ENCODE measurements at places on chromosomes 1 and 21. TPM values are rescaled to one million over a fixed set of nuclear protein-coding genes. Genes with fewer than 3 reads are reported as not detected.

- H3K27me3 ChIP-seq, result peaks cover 32% of the 10 kb centered on the region
- DNase-seq, result no peak
- no peaks in the 10 kb centered on the region for H3K4me1 ChIP-seq
- H3K36me3 ChIP-seq, result no peaks in the 10 kb centered on the region
These were observed 75.8 kb downstream of the RRAGC start for GRCh38 chr1:38783640-38784229.

- H3K4me3 ChIP-seq, result no peak overlapping the region
- H3K27me3 ChIP-seq, result peaks cover 3% of the 10 kb centered on the region
- no peak for DNase-seq
- no peaks in the 10 kb centered on the region for H3K36me3 ChIP-seq
- H3K27ac ChIP-seq, result no peak overlapping the region
These were observed 18.1 kb downstream of the SIPA1L2 start for GRCh38 chr1:232611834-232612233.

GRCh38 chr1:54122135-54122751, 30.6 kb downstream of the CDCP2 start:
- H3K27me3 ChIP-seq, result peaks cover 11% of the 10 kb centered on the region
- H3K4me3 ChIP-seq, result no peak overlapping the region
- no peaks in the 10 kb centered on the region for H3K4me1 ChIP-seq
- no peaks in the 10 kb centered on the region for H3K36me3 ChIP-seq
- no peak for DNase-seq

DNA sequence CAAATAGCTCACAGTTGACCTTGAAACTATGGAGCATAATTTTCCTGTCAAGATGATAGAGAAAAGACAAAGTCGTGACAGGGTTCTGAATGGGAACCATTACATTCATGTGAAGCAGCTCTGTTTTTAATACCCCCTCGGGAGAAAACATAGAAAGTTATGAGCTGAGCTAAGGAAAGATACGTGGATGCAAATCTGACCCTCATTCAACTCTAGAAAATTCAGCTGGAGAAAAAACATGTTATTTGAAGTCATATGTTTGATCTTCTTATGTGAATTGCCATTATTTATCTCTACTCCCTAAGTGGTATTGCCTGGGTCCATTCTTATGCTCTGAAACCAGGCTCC, 48.0 kb upstream of the LRRC52 start:
- no peak overlapping the region for H3K4me3 ChIP-seq
- H3K4me1 ChIP-seq, result peaks cover 5% of the 10 kb centered on the region
- no peak overlapping the region for H3K27ac ChIP-seq
- peaks cover 7% of the 10 kb centered on the region for H3K27me3 ChIP-seq
- DNase-seq, result no peak

- H3K4me1 ChIP-seq, result no peaks in the 10 kb centered on the region
- H3K27ac ChIP-seq, result no peak overlapping the region
- no peak for DNase-seq
- H3K36me3 ChIP-seq, result no peaks in the 10 kb centered on the region
- no peak overlapping the region for H3K4me3 ChIP-seq
These were observed 171.2 kb downstream of the SEC16B start for GRCh38 chr1:177798614-177799013.

GRCh38 chr1:23210963-23211362, 6.3 kb downstream of the HTR1D start:
- H3K36me3 ChIP-seq, result no peaks in the 10 kb centered on the region
- H3K4me3 ChIP-seq, result no peak overlapping the region

- H3K27me3 ChIP-seq, result peaks cover 47% of the 10 kb centered on the region
- no peak for DNase-seq
- H3K27ac ChIP-seq, result no peak overlapping the region
- peaks cover 11% of the 10 kb centered on the region for H3K4me1 ChIP-seq
These were observed 49.4 kb upstream of the CD34 start for GRCh38 chr1:207960346-207960745.

Gene TRAF3IP3
- 384 TPM for total RNA-seq

Gene DNAH14
- total RNA-seq, result 0.02 TPM
